ENCODE measurements at places on chromosomes 7 and 10. TPM values are rescaled to one million over a fixed set of nuclear protein-coding genes. Genes with fewer than 3 reads are reported as not detected.

DNA sequence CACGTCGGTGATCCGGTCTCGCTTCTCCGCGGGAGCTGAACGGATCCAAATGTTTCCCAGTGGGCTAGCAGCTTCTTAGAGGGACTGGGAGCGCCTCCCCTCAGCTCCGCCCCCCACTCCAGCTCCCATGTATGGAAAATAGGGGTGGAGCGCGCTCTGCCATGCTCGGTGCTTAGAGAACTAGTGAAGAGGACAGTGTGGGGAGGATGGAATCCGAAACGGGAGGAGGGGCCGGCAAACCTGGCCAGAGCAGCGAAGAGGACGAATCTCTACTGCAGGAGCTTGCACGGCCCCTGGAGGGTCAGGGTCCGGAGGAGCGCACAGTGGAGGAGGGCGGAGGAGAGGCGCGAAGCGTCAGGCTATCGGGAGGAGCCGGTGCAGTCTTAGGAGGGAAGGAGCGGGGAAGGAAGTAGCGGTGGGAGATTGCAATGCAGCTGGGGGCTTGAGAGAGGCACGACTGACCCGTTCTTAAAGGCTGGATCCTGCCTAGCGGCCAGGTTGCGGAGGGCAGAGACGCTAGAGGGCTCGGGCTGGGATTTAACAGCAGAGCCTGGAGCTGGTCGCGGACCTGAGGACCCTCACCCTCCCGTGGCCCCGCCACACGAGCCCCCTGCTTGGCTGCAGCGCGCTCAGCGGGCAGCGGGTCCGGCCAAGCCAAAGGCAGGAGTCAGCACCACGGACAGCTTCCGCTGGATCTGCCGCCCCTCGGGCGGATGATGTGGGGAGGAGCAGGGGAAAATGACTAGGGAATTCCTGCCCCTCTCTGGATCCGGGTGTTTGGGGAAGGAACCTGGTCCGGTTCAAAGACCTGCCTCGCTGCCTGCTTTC lies at the start of gene PRLHR:
Gene PRLHR (minus strand): TSS at position 51 of the 828 bp plus-strand sequence. CDS start 404 bp downstream, outside the sequence.
- no peak for DNase-seq
- H3K4me3 ChIP-seq = no peak within 1 kb of the TSS
- H3K27me3 ChIP-seq = peaks cover 67% of the 10 kb centered on the region
- no peak within 1 kb of the TSS for H3K27ac ChIP-seq
- H3K36me3 ChIP-seq = no peaks in the 10 kb centered on the region

- DNase-seq = peak; percentile 16
- H3K36me3 ChIP-seq = no peaks in the 10 kb centered on the region
- no peak overlapping the region for H3K27ac ChIP-seq
- H3K27me3 ChIP-seq = no peaks in the 10 kb centered on the region
- no peaks in the 10 kb centered on the region for H3K4me1 ChIP-seq
Measured at GRCh38 chr7:17696422-17696821, 243.9 kb downstream of the SNX13 start.

DNA sequence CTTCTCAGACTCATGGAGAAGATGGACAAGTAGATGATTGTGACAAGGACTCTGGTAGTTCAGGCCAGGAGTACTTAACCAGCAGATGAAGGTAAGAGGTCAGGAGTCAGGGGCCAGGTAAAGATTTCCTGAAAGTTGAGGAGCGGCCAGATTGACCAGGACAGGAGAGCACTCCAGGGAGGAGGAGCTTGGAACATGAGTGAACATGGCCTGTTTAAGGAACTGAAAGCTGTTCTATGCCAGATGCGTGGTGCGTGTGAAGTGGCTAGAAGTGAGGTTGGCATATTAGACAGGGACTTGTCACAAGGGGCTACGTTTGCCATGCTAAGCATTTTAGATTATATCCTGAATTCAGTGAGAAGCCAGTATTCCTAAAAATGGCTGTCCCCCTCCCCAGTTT lies 157.2 kb downstream of the WNT2 start:
- no peaks in the 10 kb centered on the region for H3K4me1 ChIP-seq
- DNase-seq = peak; percentile 7
- H3K27me3 ChIP-seq = no peaks in the 10 kb centered on the region
- no peak overlapping the region for H3K27ac ChIP-seq
- H3K4me3 ChIP-seq = no peak overlapping the region

GRCh38 chr7:100122568-100122967 lies 3.1 kb downstream of the CNPY4 start:
- H3K27ac ChIP-seq = no peak overlapping the region
- no peaks in the 10 kb centered on the region for H3K27me3 ChIP-seq
- no peaks in the 10 kb centered on the region for H3K36me3 ChIP-seq
- H3K4me1 ChIP-seq = peaks cover 38% of the 10 kb centered on the region

DNA sequence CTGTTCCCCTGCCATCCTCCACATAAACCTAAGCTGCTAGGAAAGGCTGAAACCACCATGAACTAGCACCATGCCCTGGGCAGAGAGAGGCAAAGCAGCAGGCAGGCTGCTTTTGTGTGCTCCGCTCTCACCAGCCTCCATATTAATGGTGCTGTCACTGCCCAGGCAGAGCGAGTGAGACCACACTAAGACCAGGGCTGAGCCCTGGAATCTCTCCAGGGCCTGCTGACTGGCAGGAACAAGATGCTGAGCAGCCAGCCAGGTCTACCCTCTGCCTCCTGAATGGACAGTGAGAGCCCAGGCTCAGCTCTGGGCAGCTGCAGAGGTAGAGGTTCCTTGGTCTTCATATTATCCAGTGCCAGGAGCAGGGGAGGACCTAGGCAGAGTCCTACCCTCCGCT lies 1.6 kb upstream of the CRHR2 start:
- H3K36me3 ChIP-seq = no peaks in the 10 kb centered on the region
- no peak overlapping the region for H3K4me3 ChIP-seq
- peaks cover 59% of the 10 kb centered on the region for H3K27me3 ChIP-seq
- H3K27ac ChIP-seq = no peak overlapping the region
- H3K4me1 ChIP-seq = peaks cover 15% of the 10 kb centered on the region
- DNase-seq = no peak

GRCh38 chr7:123367484-123368122 lies 166.8 kb downstream of the IQUB start:
- no peak overlapping the region for H3K4me3 ChIP-seq
- no peaks in the 10 kb centered on the region for H3K36me3 ChIP-seq
- no peaks in the 10 kb centered on the region for H3K27me3 ChIP-seq
- H3K27ac ChIP-seq = no peak overlapping the region
- no peak for DNase-seq

GRCh38 chr10:74371696-74372095 lies 220.7 kb downstream of the ADK start:
- no peaks in the 10 kb centered on the region for H3K4me1 ChIP-seq
- no peak overlapping the region for H3K27ac ChIP-seq
- no peak overlapping the region for H3K4me3 ChIP-seq
- H3K36me3 ChIP-seq = no peaks in the 10 kb centered on the region
- no peak for DNase-seq

DNA sequence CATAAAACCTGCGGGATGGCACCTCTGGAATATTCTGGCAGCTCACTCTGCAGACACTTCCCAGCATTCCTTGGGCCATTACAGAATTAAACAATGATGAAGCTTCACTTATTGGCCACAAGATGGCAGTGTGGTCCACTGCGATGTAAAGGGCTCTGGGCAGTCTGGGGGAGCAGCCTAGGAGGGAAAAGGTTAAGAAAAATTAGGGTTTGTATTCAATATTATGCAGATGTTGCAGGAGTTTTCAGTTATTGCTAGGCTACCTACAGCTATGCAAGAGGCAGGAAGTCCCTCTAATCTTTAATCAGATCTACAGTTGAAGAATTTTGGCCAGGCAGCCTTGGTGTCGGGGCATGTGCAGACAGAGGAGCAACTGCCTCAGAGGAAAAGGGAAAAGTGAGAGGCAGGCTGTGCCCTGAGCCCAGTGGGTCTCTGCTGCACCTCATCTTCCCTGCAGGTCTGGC lies 233.2 kb upstream of the PRSS1 start:
- DNase-seq = peak; percentile 45
- H3K27ac ChIP-seq = no peak overlapping the region

DNA sequence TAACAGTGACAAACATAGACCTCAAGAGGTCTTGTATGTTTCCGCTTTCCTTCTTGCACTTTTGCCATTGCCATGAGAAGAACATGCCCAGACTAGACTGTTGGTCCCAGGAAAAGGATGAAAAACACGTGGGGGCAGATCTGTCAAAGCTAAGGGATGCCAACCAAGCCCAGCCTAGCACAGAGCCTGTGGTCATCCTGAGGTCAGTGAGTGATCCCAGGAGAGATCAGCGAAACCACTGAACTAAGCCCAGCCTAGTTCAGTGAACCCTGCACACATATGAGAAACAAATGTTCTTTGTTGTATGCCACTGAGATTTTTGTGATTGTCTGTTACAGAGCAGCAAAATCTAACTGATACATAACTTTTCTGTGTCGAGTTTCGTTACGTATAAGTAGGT lies 718.8 kb downstream of the MAGI2 start:
- H3K27ac ChIP-seq = no peak overlapping the region
- no peak for DNase-seq
- H3K4me3 ChIP-seq = no peak overlapping the region
- no peaks in the 10 kb centered on the region for H3K4me1 ChIP-seq
- H3K36me3 ChIP-seq = no peaks in the 10 kb centered on the region
- no peaks in the 10 kb centered on the region for H3K27me3 ChIP-seq

DNA sequence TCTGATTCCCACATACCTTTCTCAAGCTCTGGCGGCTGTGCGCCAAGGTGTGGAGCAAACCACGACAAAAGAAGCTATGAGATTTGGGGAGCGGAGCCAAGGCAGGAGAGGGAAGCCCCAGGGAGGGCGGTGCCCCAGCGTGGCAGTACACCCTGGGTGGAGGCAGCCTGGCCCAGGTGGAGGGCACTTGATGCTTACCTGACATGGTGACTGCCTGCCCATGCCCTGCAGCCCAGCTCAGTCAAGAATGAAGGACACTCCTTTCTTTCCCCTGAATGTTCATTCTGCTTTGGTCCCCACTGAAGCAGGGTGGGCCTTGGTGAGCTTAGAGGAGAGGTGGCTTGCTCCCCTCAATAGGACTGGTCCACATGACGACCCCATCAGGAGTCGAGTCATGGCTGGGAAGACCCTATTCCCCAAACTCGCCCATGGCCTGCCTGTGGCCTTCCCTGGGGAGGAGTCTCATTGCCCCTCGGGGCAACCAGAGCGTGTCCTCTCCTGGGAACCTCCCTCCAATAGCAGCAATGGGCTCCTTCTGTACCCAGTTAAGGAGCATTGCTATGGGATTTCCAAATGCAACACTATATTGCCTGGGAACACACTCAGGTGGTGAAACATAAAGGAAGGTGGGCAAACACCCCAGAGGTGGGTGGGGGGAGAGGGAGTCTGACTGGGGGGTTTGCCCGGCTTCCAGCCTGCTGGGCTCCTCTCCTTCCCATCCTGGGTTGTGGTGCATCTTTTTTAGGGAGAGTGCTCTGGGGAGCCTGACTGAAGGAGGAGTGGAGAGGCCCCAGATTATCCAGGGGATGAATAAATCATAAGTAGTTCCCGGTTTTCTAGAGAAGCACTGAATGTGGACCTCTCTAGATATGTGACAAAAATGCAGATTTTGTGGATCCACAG lies 22.7 kb downstream of the RAMP3 start:
- no peak overlapping the region for H3K27ac ChIP-seq
- no peaks in the 10 kb centered on the region for H3K4me1 ChIP-seq
- H3K4me3 ChIP-seq = no peak overlapping the region
- no peaks in the 10 kb centered on the region for H3K27me3 ChIP-seq
- no peaks in the 10 kb centered on the region for H3K36me3 ChIP-seq
- no peak for DNase-seq

Gene TRIL
- total RNA-seq = 3.0 TPM

Gene AKR1C8
- 1.4 TPM for total RNA-seq

Gene DEPP1
- total RNA-seq = 109 TPM

Gene TWIST1
- total RNA-seq = 0.41 TPM

Data from transverse colon (tissue), 4 donors.